ENCODE measurements at places on chromosomes 11 and 22.

- DNase-seq: no peak
These were observed 137.8 kb downstream of the DBX1 start for GRCh38 chr11:20022363-20023081.

- no peak for DNase-seq
These were observed 25.5 kb downstream of the UBASH3B start for GRCh38 chr11:122681070-122681469.

GRCh38 chr11:17672469-17672868, 46.9 kb upstream of the MYOD1 start:
- no peak for DNase-seq

DNA sequence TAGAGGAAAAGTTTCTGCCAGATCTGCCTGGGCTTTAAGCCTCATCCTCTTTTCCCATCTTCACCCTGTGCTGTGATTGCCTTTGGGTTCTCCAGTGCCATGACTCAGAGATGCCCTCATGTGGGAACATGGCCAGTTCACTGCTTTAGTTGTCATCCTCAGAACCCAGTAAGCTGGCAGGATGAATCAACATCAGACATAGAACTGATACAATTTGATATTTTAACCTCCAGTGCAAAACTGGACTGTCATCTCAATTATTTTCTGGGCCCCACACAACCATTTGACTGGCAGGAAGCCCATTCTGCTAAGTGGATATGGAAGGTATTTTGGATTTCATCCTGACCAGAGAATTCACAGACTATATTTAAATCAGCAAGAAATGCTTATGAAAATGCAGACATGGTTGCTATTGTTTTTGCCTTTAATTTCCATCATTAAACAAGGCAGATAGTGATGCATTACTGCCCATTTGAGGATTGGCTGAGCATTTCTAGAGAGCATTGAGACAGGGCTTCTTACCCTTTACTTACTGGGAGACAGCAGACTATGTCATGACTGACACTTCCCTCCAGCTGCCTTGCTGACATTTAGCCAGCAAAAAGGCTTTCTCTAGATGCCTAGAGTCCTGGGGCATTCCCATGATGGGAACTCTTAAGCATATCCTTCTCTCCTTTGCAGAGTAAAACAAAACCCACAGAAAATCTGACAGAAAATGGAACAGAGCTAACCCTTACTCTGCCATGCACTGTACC, 327.1 kb upstream of the MTNR1B start:
- DNase-seq: no peak

DNA sequence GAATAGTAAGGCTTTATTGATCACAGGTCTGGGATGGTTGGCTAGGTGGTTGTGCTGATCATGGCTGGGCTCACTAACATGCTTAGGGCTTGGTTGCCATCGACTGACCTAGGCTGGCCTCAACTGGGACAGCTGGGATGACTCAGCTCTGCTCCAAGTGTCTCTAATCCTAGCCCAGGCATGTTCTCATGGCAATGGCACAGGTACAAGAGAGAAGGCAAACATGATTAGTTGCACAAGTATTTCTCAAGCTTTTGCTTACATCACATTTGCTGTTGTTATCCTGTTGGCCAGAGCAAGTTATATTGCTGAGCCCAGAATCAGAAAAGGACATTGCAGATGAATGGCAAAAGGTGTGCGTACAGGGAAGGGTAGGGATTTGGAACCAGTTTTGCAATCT, 68.5 kb upstream of the SLC35C1 start:
- peak; percentile 30 for DNase-seq

- DNase-seq: no peak
These were observed 81.3 kb upstream of the BLID start for GRCh38 chr11:122197066-122197987.

DNA sequence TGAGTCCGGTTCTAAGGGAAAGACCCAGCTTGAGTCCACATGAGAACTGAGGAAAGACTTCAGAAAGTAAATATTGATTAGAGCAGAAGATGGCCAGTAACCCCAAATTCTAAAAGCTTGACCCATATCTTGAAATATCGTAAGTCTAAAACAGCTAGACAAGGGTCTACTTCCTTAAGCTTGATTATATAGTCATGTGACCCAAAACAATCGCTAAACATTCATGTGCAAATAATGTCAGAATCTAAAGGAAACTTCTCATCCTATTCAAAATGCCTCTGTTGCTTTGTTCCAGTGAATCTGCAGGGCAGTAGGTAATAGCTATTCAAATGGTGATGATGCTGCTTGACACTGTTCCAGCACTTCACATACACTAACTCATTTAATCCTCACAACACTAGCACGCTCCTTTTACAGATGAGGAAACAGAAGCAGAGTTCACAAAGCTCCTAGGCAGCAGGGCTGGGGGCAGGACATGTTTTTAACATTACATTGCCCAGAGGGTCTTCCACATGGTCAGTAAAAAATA, 52.6 kb downstream of the TCF20 start:
- DNase-seq: no peak

GRCh38 chr11:6755303-6755952, 16.3 kb downstream of the OR2AG2 start:
- DNase-seq: no peak

GRCh38 chr11:13954591-13954990, 7.9 kb upstream of the SPON1 start:
- no peak for DNase-seq

DNA sequence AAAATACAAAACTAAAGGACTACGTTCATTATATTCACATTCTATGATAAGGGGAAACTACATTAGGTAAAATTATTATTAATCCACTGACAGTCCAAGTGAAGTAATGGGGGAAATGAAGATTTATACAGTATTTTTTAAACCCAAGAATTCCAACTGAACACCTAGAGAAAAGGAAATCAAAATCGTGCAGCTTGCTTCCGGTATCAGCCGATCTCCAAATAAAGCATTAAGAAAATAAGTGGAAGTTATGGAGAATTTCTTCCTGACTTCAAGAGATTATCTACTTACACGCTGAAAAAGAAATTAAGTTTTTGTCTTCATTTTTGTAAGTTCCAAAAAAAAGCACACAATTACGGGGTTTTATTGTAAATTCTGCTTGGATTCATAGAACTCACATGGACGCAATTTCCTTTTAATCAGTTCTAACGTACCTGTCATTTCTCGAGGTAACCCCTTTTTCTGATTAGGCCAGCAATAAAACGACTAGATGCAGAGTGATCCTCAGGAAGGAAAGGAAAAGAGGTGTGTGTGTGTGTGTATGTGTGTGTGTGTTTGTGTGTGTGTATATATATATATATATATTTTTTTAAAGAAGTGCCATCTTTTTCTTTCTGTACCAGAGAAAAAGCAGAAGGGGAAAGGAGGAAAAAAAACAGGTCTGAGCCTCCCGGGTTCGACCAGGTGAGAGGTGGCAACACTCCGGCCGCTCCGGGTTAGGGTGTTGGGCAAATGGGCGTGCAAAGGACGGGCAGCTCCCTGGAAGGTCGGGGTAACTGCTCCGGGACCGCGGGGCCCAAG, 1.1 kb downstream of the ZBTB44 start:
- no peak for DNase-seq

- DNase-seq: no peak
These were observed 39.9 kb upstream of the RAPSN start for GRCh38 chr11:47488674-47489394.

- peak; percentile 75 for DNase-seq
These were observed 60.4 kb downstream of the LARGE2 start for GRCh38 chr11:45982656-45983470.

GRCh38 chr22:32331918-32332725, 25.5 kb upstream of the RFPL3 start:
- DNase-seq: no peak

- DNase-seq: no peak
These were observed 83.2 kb downstream of the CACNA1I start for GRCh38 chr22:39653787-39654077.

DNA sequence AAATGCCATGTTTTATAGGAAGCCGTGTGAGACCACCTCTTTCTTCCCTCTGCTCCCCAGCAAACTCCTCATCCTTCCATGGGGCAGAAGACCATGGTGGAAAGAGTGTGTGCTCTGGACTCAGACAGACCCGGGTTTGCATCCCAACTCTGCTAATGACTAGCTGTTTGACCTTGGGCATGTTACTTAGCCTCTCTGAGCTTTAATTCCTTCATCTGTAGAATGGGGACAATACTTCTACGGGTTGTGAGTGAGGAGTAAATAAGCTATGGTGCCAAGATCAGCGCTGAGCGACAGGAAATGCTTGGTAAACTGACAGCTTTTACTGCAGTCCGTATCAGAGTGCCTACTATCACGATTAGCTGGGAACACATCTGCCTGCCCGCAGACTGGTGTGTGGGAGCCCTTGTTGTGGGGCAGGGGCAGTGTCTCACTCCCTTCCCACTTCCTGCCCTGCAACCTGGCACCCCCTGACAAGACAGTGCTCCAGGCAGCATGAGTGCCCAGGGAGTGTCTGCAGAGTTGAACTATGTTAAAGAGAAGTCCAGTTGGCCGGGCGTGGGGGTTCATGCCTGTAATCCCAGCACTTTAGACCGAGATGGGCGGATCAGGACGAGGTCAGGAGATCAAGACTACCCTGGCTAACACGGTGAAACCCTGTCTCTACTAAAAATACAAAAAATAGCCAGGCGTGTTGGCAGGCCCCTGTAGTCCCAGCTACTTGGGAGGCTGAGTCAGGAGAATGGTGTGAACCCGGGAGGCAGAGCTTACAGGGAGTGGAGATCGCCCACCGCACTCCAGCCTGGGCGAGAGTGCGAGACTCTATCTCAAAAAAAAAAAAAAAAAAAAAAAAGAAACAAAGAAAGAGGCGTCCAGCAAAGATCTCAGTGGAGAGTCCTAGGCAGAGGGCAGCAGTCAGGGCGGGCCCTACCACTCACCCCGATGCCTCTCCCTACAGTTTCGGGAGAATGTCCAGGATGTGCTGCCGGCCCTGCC, 2.2 kb downstream of the SEC14L2 start:
- DNase-seq: no peak

DNA sequence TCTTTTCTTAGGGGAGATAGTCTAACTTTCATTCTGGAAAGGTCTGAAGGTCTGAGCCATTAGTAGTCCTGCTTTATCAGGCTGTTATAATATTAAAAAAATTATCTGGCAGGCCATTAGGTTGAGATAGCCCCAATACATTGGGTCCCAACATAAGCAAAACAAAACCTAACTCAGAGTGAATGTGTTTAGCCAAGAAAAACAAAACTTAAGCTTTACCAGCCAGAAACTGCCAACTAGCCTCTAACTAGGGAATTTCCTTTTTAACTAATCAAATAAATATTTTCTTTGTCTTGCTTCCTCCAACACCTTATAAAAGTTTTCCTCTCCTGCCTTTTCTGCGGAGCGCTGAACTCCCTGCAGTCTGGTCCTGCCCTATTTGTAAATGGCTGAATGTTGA, 1137.7 kb upstream of the CNTN5 start:
- DNase-seq: no peak

DNA sequence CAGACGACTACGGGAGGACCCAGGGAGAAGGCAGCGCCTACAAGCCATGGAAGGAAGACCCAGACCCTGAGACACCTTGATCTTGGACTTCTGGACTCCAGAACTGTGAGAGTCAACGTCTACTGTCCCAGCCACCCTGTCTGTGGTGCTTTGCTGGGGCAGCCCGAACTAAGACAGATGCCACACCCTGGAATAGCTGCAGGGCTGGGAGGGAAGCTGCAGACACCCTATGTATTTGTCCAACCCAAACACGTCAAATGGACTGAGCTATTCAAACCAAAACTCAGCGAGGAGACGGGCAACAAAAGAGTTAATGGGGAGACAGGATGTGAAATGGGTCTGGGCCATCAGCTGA, 169.3 kb downstream of the CTTN start:
- DNase-seq: no peak

DNA sequence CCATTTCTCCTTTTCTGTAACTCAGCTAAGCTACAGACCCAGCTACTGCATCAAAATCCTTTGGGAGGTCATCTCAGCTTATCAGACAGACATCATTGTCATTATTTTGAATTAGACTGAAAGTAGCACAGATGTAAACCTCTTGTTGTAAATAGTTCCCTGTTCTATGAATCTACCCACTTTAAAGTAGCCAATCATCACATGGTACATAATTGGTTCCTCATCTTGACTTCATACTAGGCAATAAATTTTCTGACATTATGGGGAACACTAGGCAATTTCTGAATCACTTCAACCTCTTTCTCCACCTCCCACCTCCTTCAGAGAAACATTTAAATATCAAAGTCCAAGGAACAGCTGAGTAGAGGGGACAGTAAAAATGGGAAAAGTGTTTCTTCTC, 47.9 kb downstream of the MPPED2 start:
- DNase-seq: no peak

DNA sequence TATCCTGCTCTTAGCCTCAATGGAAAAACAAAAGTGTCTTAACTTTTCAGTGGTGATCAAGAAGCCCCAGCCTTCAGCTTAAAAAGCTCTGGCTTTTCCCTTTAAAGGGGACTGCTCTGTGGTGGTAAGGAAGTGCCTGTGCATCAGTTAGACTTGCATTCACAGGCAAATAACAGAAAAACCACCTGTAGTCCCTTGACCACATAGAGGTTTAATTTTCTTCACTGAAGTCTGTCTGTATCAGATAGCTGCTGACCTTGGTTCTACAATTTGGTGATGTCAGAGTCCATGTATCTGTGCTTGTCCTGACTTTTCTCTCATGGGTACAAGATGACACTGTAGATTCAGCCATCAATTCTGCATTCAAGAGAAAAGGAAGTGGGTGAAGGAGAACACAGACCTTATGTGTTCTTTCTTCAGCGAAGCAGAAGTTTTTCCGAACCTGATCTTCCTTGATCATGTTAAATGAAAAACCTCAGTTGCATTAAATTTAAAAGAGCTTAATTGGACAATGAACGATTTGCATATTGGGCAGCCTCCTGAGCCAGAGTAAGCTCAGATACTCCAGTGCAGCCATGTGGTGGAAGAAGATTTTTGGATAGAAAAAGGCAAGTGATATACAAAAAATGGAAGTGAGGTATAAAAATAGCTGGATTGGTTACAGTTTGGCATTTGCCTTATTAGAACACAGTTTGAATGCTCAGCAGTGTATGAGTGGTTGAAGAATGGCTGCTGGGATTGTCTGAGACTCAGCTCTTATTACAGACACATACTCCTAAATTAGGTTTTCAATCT, 43.2 kb upstream of the RDX start:
- DNase-seq: no peak

GRCh38 chr22:41598081-41598480, 8.4 kb upstream of the PMM1 start:
- no peak for DNase-seq

- no peak for DNase-seq
These were observed 8.0 kb downstream of the AHNAK start for GRCh38 chr11:62538470-62539237.

GRCh38 chr11:57288771-57289579, 35.8 kb downstream of the TNKS1BP1 start:
- no peak for DNase-seq

Measured in NCI-H524 treated with DMSO at 0.1 percent for 48 hours (cell line).